ENCODE measurements at places on chromosomes 11 and 22.
A peak's percentile ranks its signal among the peaks of the same experiment; 100 is the strongest.

DNA sequence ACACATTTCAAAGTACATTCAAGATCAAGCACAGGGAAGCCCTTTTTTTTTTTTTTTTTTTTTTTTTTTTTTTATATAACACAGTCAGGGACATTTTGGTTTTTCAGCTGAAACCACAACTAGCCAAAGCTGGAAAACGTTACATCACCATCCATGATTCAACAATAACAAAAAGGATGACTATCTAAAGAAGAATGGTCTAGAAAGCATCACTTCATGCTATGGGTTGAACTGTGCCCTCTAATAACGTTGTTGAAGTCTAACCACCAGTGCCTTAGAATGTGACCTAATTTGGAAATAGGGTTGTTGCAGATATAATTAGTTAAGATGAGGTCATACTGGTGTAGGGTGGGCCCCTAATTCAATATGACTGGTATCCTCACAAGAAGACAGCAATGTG, 46.6 kb downstream of the MTMR2 start:
- DNase-seq = no peak

- DNase-seq = peak; percentile 97
These were observed 22.4 kb downstream of the MMP10 start for GRCh38 chr11:102757823-102758549.

- no peak for DNase-seq
These were observed 109.7 kb upstream of the TMEM45B start for GRCh38 chr11:129705933-129706332.

DNA sequence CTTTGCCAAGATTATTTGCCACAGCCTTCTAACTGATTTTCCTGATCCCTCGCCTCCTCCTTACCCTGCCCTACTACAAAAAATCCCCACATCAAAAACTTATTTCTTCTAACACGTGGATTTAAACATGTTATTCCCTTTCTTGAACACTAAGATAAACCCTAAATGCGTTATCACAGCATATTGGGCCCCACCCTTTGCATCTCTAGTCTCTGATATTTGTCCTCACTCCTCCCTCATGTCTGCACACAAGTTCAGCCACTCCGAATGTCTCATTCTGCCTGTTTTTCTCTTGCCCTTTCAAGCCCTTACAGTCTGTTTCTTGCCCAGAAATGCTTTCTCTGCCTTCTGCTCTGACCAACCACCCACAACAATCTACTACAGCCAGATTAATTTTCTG, 10.6 kb upstream of the ACER3 start:
- DNase-seq = no peak

DNA sequence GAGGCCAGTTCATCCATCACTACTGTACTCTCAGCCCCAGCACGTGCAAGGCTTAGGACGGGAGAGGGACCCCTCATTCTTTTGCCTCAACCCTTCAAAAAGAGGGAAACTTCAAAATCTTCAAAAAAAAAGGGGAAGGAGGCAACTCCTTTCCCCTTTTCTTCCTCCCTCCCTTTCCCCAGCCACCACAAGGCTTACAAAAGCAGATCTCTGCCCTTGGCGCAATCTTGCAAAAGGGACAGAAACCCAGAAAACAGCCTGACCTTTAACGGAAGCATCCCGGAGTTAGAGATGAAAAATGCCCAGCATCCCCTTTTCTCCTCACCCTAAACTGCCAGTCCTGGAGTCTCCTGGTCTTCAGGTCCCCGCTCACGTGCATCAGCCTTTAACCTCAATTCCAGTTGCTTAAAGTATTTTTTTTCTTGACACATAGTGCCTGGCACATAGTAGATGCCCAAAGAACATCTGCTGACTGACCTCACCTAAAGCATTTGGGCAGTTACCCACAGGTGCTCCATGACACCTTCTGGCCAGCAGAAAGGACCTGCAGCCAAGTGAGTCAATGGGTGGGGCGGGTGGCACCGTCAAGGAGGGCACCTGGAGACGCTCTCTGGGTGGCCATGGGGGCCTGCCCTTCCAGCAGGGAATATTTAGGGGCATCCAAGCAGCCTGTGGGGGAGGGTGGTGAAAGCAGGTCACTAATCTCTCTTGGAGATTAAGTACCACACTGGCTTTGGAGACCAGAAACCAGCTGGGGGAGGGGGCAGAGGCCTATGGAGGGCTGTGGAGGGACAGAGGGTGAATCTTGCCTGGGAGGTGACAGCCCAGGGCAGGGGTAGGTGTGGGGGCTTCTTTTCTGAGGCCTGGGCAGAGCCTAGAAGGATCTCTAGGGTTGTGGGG, 16.3 kb downstream of the NECTIN1 start:
- peak; percentile 70 for DNase-seq

GRCh38 chr22:19448739-19449421, 1.4 kb upstream of the C22orf39 start:
- no peak for DNase-seq

DNA sequence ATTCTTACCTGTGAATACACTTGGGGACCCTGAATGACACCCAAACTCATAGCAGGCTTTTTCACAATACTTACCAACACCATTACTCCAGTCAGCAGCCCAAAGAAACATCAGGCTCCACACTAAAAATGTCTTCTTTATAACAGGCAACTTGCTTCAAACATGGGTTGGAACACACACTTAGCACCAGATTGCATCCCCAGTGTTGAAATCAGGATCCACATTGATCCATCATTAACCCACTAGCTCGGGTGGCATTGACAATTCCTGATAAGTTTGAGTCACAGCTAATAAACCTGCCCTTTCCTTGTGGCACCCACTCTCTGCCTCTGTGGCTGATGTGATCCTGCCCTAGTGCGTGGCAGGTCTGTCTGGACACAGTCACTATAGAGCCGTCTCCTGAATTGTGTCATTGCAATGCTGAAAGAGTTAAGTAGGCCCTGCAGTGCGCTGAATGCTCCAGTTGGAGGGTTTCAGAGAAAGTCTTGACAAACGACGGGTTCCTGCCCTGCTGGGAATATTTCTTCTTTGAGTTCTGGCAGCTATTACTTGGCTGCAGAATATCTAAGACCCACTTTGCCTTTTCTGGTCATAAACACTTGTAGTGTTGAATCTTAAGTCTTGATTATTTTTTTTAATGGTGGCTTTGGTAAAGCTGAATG, 19.6 kb upstream of the C11orf96 start:
- no peak for DNase-seq

- DNase-seq = no peak
These were observed 1.0 kb upstream of the MAPK12 start for GRCh38 chr22:50262460-50262911.

DNA sequence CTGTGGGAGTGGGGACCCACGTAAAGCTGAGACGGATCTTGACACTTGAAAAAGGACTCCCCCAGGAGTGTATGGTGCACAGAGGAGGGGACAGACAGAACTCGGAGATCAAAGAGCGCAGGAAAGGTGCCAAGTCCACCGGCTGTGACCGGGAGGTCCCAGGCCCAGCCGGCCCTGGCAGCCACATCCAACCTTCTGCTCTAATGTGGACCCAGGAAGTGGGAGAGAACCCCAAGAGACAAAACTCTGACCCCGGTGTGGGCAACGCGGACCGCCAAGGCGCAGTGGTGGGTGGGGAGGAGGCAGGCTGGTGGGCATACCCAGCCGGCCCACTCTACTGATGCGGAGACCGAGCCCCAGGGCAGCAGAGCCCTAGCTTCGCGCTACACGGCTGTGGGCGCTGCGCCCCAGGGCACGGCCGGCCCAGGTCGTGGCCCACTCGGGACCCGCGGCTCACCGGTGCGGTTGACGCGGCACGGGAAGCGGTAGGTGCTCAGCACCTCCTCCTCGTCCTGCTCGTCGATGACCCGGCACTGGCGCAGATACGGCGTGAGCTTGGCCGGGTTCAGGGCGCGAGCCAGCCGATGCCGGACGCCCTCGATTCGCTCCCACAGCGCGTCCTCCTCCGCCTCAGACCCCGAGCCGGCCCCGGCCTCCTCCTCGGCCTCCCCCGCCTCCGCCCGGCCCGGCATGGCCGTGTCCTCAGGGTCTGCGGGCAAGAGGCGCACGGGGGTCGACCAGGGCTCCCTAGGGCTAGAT, 527 bp downstream of the CARD10 start:
- no peak for DNase-seq

DNA sequence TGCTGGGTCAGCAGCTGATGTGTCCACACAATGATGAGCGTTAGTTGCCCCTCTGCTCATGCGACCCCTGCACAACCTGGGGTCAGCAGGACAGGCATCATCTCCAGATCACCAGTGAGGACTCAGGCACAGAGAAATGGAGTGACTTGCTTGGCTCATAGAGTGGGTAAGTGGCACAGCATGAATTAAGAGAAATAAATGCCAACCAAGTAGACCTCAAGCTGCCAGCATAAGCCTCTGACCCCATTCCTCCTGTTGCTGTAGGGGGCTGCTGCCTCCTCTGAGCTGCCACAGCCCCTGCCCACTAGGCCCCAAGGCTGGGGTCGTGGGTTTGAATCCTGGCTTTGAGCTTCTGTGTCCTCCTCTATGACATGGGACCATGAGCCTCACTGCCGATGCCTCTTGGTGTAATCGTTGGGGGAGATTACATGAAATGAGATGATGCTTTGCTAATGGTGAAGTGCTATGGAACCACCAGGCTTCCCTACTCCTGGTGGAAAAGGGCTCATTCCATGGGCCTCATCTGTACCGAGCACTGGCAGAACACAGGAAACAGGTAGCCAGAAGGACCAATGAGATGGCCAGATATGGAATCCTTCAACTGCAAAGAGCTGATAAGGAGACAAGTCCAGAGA, 33.6 kb downstream of the LRRC32 start:
- DNase-seq = no peak

GRCh38 chr11:60717956-60718355, 6.6 kb upstream of the MS4A18 start:
- DNase-seq = no peak

DNA sequence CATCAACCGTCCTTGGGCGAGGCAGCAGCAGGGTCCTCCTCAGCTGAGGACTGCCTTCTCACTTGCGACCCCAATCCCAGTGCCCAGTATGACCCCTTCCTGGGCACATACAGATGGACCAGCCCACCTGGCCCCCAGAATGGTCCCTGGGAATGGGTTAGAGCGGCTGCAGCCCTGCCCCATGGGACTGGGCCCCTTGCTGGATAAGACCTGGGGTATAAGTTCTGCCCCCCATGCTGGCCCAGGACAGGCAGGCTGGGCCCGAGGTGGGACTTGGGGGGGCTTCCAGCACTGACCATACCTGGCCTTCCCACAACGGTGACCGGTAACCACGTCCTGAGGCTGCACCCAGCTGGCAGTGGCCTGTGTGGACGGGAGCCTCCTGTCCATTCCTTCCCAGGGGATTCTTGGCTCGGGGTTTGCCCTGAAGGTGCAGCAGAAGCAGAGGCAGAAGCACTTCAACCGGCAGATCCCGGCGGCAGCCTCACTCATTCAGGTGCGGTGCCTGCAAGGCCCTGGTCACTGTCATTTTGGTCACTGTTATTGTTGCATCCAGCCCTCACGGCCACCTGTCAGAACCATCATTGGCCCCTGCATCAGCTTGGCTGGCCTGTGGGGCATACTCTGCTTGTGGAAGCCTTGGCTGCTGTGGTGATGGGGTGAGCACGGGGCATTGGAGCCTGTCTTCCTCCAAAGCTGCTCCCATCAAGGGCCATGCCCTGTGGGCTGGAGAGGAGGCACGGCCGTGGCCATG, 114.8 kb downstream of the KCNQ1OT1 start:
- no peak for DNase-seq

DNA sequence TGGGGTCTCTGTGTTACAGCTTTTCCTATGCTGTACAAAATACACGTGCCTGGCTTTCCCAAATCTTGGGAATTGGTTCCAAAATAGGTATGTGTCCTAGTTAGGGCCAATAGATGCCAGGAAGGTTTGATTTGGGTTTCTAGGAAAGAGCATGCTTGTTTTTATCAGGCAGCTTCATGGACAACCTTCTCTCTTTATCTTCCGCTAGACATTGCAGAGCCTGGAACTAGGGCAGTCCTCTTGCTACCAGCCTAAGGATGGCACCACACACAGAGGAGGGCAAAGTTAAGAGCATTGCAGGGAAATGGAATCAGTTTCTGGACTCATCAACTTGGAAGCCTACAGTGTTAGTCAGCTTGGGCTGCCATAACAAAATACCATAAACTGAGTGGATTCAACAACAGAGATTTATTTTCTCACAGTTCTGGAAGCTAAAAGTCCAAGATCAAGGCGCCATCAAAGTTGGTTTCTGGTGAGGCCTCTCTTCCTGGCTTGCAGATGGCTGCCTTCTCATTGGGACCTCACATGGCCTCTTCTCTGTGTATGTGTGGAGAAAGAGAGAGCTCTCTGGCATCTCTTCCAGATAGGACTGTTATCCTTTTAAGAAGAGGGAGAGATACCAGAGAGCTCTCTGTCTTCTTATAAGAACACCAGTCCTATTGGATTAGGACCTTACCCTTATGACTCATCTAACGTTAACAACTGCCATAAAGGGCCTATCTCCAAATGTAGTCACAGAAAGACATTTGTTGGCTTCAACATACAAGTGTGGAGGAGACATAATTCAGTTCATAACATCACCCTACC, 27.3 kb upstream of the CREB3L1 start:
- no peak for DNase-seq

GRCh38 chr11:37333345-37333744, 735.3 kb upstream of the RAG2 start:
- no peak for DNase-seq

- DNase-seq = no peak
These were observed 48.4 kb upstream of the WNT7B start for GRCh38 chr22:46025225-46025972.

- peak; percentile 47 for DNase-seq
These were observed 5.0 kb upstream of the LRFN4 start for GRCh38 chr11:66851698-66852465.

DNA sequence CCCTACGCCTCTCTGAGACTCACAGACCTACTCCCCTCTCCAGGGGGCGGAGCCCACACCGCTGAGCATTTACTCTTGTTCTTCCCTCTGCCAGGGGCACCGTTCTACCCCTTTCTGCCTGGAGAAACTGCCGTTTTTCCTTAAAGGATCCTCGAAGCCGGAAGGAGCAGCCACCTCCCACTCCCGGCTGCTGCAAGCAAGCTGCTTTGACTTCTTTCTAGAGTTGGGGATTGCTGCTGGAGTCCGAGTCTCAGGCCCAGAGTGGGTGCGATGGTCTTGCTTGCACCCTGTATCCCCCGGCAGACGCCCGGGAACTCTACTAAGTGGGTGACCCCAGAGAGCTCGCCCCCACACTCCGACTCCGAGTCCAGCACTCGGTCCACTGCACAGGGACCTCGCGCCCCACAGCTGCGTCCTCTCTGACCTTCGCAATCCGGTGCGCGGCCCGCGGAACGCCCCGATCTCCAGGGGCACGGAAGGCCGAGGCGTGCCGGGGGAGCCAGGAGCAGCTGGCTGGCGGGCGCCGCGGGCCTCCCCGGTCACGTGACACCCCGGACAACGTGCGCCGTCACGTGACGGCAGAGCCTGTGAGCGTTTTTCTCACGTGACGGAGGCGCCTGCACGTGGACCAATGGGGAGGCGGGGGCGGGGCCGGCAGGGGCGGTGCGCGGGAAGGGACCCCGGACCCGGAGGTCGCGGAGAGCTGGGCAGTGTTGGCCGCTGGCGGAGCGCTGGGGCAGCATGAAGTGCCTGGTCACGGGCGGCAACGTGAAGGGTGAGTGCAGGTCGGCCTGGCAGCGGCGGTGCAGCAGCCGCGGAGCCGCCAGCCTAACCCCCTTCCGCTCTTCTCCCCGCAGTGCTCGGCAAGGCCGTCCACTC, at the start of gene RAD9A:
TSS of gene RAD9A (plus strand) at position 683 of the 879 bp plus-strand sequence. CDS start at position 742, 59 bp downstream.
- DNase-seq = peak; percentile 96

GRCh38 chr11:30730011-30730410, 143.9 kb upstream of the MPPED2 start:
- no peak for DNase-seq
